ENCODE measurements at places on chromosomes 12 and 14.

- no peak overlapping the region for H3K27ac ChIP-seq
- DNase-seq: no peak
- no peaks in the 10 kb centered on the region for H3K36me3 ChIP-seq
- no peaks in the 10 kb centered on the region for H3K27me3 ChIP-seq
- H3K4me1 ChIP-seq: no peaks in the 10 kb centered on the region
- H3K4me3 ChIP-seq: no peak overlapping the region
These were observed 51.7 kb downstream of the TSHR start for GRCh38 chr14:81007131-81007530.

DNA sequence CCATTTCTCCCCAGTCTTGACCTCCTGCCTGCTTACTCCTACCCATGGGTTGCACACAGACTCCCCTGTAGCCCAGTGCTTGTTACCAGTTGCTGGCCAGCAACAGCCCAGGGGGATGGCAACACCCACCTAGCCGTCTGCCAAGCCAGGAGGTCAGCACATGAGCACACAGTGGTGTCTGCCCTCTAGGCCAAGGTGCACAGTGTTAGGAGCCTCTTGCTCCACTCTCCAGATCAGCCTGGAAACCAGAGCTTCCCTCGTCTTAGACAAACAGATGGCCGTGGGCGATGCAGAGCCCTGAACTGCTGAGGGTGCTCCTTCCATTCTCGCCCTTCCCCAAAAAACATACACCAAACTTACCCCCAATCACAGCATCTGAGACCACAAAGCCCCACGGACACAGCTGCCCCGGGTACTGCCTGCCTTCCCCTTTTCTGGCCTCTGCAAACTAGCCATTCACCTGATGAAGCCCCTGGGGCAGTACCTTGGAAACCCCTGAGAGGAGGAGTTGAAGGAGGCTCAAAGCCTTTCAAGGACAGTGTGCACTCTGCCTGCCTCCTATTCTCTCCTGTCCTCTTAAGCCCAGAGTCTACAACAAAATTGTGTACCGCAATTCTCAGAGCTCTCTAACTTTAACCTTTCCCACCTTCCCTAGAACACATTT lies 1.0 kb upstream of the GPD1 start:
- no peaks in the 10 kb centered on the region for H3K27me3 ChIP-seq
- DNase-seq: no peak
- peaks cover 10% of the 10 kb centered on the region for H3K4me1 ChIP-seq
- no peak overlapping the region for H3K4me3 ChIP-seq
- H3K36me3 ChIP-seq: peaks cover 29% of the 10 kb centered on the region

- H3K4me3 ChIP-seq: no peak overlapping the region
- no peak for DNase-seq
- no peak overlapping the region for H3K27ac ChIP-seq
- peaks cover 19% of the 10 kb centered on the region for H3K4me1 ChIP-seq
These were observed 44.2 kb downstream of the IRF2BPL start for GRCh38 chr14:76984297-76984696.

DNA sequence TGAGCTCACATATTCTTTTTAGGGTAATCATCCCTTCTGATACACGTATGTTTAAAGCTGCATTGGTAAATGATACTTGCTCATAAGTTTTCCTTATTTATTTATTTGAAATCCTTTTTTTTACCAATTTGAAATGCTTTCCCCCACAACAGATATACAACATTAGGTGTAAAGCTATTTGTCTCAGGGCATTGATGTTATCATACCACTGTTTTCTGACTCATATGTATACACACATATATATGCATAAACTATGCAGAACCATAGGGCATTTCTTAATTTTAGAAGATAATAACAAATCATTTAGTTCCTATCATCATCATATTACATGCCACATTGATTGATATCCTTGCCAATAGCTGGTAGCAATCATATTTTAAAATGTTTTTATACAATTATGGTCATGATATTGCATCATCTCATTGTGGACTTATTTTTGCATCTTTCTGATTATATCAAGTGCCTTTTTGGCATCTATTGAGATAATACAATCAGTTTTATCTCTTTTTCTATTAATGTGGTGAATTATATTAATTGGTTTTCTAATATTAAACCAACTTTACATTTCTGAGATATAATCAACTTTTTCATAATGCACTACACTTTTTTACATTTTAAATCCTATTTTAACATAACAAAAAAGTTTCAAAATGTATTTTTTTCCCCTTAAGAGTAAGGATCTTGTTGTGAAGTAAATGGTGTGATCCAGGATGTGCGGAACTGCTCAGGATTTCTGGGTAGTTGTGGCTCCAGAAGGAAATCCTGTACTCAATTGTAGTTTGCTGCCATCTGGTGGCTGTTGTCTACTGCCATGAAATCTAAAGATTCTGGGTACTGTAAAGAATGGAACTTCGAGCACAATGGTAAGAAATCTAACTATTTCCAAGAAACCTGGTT lies 16.7 kb downstream of the OR9K2 start:
- no peaks in the 10 kb centered on the region for H3K4me1 ChIP-seq
- no peak overlapping the region for H3K4me3 ChIP-seq
- no peaks in the 10 kb centered on the region for H3K27me3 ChIP-seq
- peak; percentile 10 for DNase-seq

DNA sequence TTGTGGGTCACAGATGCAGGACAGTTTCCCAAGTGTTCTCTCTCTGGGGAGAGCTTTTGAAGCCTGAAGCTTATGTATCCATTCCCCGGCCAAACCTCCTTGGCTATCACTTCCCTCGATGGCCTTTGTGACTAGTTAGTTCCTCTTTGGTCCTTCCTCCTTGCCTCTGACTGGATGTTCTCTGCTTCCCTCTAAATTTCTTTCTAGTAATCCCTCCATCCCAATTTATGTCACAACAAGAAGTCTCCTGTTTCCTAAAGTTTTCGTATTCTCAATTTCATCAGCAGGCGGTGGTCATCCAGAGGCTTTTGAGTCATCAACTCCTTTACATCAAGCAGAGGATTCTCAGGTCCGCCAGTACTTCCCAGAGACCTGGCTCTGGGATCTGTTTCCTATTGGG lies 27.5 kb downstream of the A2ML1 start:
- H3K36me3 ChIP-seq: no peaks in the 10 kb centered on the region
- DNase-seq: no peak
- no peak overlapping the region for H3K4me3 ChIP-seq

DNA sequence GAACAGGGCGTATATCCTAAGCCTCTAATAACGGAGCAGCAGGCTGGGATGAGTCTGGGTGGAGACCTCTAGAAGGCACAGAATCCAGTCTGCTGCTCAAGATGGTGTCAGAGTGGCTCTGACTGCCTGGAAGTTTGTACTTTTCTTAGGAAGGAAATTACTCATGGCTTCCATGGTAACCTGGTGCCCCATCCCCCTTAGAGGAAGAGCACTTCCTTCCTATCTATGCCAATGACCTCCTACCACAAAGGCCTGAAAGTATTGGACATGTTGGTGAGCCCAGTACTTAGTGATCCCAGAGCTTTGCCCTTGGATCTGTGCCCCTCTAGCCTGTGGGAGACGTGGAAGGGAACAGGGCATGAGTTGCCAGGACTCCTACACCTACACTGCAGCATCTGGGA lies 1.5 kb downstream of the BATF start:
- H3K27me3 ChIP-seq: peaks cover 4% of the 10 kb centered on the region
- no peak overlapping the region for H3K4me3 ChIP-seq
- no peak overlapping the region for H3K27ac ChIP-seq
- no peaks in the 10 kb centered on the region for H3K36me3 ChIP-seq
- no peak for DNase-seq
